ENCODE measurements at places on chromosomes 7 and 10. TPM values are rescaled to one million over a fixed set of nuclear protein-coding genes. Genes with fewer than 3 reads are reported as not detected.

Gene TCERG1L
- total RNA-seq, result 0.29 TPM

DNA sequence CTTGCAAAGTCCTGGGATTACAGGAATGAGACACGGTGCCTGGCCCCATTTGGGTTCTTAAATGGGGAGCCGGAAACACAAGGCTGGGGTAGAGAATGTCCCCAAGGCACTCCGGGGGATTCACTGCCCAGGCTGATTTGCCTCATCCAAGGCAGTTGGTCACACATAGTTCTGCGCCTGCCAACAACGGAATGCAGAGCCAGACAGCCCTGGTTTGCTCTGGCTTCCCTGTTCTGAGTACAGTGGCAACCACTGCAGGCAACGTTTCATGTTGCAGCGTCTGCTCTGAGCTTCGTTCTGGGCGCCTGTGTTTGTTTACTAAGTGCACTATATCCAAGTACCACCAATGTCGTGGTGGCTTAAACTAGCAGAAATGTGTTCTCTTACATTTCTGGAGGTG lies 61.7 kb upstream of the C1QL3 start:
- H3K27me3 ChIP-seq, result peaks cover 6% of the 10 kb centered on the region
- DNase-seq, result no peak
- H3K4me3 ChIP-seq, result no peak overlapping the region
- H3K27ac ChIP-seq, result no peak overlapping the region

GRCh38 chr10:116216676-116217075 lies 56.3 kb downstream of the GFRA1 start:
- no peaks in the 10 kb centered on the region for H3K4me1 ChIP-seq
- no peak for DNase-seq
- no peak overlapping the region for H3K4me3 ChIP-seq
- no peak overlapping the region for H3K27ac ChIP-seq

DNA sequence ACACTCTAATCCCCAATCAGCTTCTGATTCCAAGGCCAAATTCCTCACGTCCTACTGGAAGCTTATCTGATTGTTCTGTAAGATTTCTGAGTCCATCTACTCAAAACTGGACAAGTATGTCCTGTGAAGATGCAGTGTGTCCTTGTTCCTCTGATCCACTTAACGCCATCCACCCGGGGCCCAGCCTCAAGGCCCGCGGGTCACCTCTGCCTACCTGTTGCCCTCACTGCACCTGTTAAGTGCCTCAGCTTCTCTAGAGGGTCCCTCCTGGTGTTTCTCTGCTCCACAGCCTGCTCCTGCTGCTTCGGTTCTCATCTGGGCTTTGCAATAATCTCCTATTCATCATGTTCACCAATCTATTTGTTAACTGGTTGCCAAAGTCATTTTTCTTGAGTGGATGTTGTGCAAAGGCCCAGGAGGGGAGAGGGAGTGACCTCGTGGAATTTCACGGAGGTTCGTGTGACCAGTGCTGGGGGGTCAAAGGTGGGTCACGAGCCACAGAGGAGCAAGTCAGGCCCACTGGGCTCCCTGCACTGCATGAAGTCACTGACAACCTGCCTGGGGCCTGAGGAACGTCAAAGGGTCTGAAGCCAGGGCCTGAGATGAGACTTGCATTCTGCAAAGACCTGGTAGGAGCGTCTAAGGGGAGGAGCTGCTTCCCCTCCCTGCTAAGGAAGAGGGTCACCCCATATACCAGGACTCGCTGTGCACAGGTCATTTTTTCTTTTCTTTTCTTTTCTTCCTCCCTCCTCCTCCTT lies 338.1 kb downstream of the WDR37 start:
- H3K36me3 ChIP-seq, result no peaks in the 10 kb centered on the region
- H3K27ac ChIP-seq, result no peak overlapping the region
- H3K4me3 ChIP-seq, result no peak overlapping the region
- H3K4me1 ChIP-seq, result no peaks in the 10 kb centered on the region
- H3K27me3 ChIP-seq, result no peaks in the 10 kb centered on the region
- no peak for DNase-seq

DNA sequence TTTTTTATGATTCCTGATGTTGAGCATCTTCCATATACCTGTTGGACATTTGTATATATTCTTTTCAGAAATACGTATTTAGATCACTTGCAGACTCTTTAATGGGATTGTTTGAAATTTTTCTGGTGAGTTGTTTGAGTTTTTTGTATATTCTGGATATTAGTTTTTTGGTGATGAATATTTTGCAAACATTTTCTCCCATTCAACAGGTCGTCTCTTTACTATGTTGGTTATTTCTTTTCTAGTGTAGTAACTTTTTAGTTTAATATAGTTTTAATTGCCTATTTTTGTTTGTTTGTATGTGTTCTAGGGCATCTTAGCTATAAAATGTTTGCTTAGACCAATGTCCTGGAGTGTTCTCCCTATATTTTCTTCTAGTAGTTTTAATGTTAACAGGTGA lies 72.7 kb downstream of the ZWINT start:
- H3K27ac ChIP-seq, result no peak overlapping the region
- H3K36me3 ChIP-seq, result no peaks in the 10 kb centered on the region
- H3K27me3 ChIP-seq, result no peaks in the 10 kb centered on the region
- no peak for DNase-seq
- H3K4me1 ChIP-seq, result no peaks in the 10 kb centered on the region

- no peak overlapping the region for H3K27ac ChIP-seq
- H3K27me3 ChIP-seq, result no peaks in the 10 kb centered on the region
- H3K4me1 ChIP-seq, result peaks cover 35% of the 10 kb centered on the region
- no peak for DNase-seq
These were observed 200.5 kb downstream of the MAD1L1 start for GRCh38 chr7:2032030-2032875.

GRCh38 chr10:35379226-35380137 lies 43.2 kb downstream of the CCNY start:
- peak overlapping the region; percentile 10 for H3K4me3 ChIP-seq
- DNase-seq, result peak; percentile 41
- no peaks in the 10 kb centered on the region for H3K36me3 ChIP-seq
- H3K27me3 ChIP-seq, result no peaks in the 10 kb centered on the region

DNA sequence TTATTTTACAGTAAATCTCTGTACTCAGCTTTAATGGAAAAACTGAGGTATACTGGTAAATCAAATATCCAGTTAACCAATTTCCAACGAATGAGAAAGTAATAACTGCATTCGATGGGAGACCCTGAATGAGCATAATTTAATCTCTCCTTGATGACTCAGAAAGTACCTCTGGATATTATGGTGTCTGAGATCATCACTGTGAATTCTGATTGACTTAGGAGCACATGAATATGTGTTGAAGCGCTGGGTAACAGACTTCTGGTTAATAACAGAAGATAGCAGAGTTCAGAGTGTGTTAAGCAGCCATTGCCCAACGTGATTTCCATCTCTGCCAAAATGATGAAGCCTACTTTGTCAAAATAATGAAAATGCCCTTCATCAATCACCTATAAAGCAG lies 116.6 kb downstream of the NRP1 start:
- no peaks in the 10 kb centered on the region for H3K36me3 ChIP-seq
- no peak overlapping the region for H3K4me3 ChIP-seq
- H3K27me3 ChIP-seq, result no peaks in the 10 kb centered on the region
- no peak for DNase-seq
